Activated T-helper 1 cell treated with anti-CD3 and anti-CD28 coated beads, Interleukin-12 subunit alpha, Interleukin-12 subunit beta, Interleukin-2, Interleukin-4 antibody, amounts not matched to agents 30 ng/mL and 10 ng/mL and 1 ng/mL, durations not matched to agents 14 hours and 24 hours and 36 hours (primary cell): ENCODE measurements at places on chromosomes 12 and 14. TPM values are rescaled to one million over a fixed set of nuclear protein-coding genes. Genes with fewer than 3 reads are reported as not detected.

Gene JAG2
- 6.5 and 7.4 TPM in 2 replicates for total RNA-seq

DNA sequence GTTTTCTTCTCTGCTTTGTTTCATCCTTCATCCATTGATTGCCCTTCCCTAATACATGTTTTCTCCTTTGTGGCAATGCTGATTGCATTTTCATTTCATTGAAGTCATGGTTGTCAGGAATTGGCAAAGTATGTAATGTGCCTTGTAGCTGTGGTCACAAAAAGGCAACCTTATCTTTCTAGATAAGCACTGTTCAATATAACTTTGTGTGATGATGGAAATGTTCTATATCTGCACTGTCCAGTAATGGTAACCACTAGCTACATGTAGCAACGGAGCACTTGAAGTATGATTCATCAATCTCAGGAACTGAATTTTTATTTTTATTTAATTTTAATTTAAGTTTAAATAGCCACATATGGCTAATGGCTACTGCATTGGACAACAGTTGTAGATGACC is 79.8 kb downstream of the PCNX1 start:
- no peak for DNase-seq
- H3K27ac ChIP-seq, result no peak overlapping the region
- no peak overlapping the region for H3K4me3 ChIP-seq
- no peaks in the 10 kb centered on the region for H3K27me3 ChIP-seq

DNA sequence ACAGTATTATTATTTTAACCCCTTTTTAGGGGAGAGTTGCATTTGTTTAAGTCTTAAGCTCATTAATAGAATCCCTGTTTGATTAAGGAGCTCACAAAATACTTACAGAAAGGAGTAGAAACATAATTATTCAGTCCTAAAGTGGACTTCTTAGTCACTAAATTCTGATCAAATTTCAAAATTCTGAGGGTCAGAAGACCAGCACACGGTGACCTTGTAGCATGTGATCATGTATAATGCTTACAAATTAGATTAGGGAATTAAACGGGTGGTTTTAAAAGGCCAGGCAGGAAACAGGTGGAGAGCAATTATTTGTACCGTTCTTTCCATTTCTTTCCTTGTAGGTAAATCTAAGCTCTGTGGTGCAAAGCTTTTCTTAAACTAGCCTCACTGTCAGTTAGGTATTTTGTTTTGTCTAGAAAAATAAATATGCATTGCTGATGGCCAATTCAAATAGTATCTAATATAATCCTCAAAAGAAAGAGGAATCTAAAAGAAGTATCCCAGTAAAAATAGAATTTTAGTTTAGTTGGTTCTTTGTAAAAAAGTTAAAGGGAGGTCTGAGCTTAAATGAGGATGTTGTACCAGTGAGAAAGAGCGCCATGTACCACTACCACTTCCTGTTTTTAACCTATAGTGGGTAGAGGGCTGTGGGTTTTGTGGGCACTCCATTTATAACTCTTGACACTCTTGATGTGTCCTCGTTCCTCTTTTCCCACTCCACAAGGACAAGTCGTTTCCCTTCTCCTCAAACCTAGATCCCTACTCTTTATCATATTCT is 51.1 kb downstream of the SLC38A1 start:
- H3K36me3 ChIP-seq, result peaks cover 57% of the 10 kb centered on the region
- H3K27ac ChIP-seq, result peak overlapping the region; percentile 92
- peak; percentile 64 for DNase-seq

DNA sequence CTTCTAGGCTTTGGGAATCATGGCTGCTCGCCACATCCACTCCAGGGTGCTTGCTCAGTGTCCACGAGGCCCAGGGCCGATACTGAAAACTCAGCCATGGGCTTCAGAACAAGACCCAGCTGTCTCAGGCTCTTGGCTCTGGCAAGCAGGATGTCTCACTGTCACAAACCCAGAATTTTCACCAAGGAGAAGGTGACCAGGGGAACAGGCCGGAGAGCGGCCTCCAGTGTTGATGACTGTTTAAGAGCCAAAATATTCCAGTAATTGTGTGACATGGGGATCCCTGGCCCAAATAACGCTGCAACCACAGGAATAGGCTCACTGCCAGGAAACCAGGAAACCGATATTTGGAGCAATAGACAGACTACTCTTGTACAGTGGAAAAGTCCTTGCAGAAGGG is 9.8 kb upstream of the SERPINA5 start:
- no peaks in the 10 kb centered on the region for H3K36me3 ChIP-seq
- H3K27ac ChIP-seq, result no peak overlapping the region
- no peak overlapping the region for H3K4me3 ChIP-seq
- H3K27me3 ChIP-seq, result no peaks in the 10 kb centered on the region
- H3K4me1 ChIP-seq, result no peaks in the 10 kb centered on the region

GRCh38 chr12:130987151-130987931 is 33.6 kb downstream of the ADGRD1 start:
- peaks cover 2% of the 10 kb centered on the region for H3K27me3 ChIP-seq
- H3K36me3 ChIP-seq, result no peaks in the 10 kb centered on the region
- no peaks in the 10 kb centered on the region for H3K4me1 ChIP-seq
- H3K27ac ChIP-seq, result no peak overlapping the region
- DNase-seq, result no peak
- no peak overlapping the region for H3K4me3 ChIP-seq

Gene FGF23
- total RNA-seq, result not detected in 2 replicates

DNA sequence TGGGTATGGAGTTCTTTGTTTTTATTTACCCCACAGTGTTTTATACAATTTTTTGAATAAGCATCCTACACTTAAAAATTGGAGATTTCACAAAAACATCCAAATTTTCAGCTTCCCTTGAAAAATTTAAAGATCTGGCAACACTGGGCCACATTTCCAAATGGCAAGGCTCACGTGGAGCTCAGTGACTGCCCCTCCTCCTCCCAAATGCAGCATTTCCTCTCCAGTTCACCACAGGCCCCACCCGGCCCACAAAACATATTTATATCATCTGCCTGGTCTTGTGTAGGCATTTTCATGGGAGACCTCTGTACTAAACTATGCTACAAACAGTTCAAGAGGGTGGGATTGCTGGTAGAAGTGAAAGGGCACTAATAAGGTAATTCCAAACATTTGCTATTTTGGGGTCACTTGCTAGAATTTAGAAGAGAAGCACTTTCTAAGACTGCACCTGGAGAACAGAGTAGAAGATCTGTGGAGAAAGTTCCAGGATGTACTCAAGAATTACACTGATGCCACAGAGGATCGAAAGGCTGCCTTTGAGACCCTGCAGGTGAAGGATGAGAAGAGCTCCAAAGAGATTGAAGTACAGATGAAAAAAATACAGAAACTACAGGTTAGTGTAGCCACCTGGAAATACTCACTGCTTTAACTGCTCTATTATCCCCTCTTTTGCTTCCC is 7.3 kb downstream of the FKBP11 start:
- peak overlapping the region; percentile 79 for H3K4me3 ChIP-seq
- H3K27me3 ChIP-seq, result no peaks in the 10 kb centered on the region
- DNase-seq, result peak; percentile 16
- peaks cover 36% of the 10 kb centered on the region for H3K4me1 ChIP-seq
- peak overlapping the region; percentile 62 for H3K27ac ChIP-seq

DNA sequence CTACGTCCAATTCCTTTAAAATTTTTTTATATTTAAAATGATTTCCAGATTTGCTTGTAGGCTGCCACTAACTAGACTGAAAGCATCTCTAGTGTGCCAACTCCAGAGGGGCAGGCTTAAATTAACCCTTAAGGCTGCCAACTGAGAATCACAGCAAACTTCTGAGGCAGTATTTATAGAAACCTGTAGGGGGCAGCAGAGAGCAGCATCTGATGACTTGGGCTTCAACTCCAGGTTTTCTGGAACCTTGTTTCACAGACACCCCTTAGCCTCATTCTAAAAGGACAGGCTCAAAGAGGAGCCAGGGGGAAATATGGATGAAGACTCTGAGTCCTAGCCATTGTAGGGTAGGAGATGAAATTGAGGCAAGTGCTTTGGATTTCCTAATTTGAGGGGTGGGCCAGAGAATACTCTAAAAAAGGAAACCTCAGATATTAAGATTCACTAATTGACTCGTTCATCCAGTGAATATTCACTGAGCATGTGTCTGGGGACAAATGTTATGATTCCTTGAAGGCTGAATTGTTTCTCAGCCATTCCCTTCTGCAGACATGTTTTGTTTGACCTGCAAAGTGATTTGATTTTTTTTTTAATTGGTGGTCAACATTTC is 63.3 kb upstream of the HSPB8 start:
- H3K4me1 ChIP-seq, result no peaks in the 10 kb centered on the region
- no peaks in the 10 kb centered on the region for H3K27me3 ChIP-seq
- DNase-seq, result no peak
- H3K4me3 ChIP-seq, result no peak overlapping the region
- H3K36me3 ChIP-seq, result no peaks in the 10 kb centered on the region
- H3K27ac ChIP-seq, result no peak overlapping the region
